ENCODE measurements at places on chromosomes 5 and 9.

- DNase-seq: no peak
Observed at GRCh38 chr9:3490957-3491356, 34.8 kb downstream of the RFX3 start.

- DNase-seq: no peak
Observed at GRCh38 chr5:41427505-41427904, 82.9 kb downstream of the PLCXD3 start.

GRCh38 chr5:140591747-140592372, 27.2 kb downstream of the SLC35A4 start:
- no peak for DNase-seq

GRCh38 chr5:124859556-124860290, 113.3 kb upstream of the ZNF608 start:
- DNase-seq: no peak

- no peak for DNase-seq
Observed at GRCh38 chr9:138038244-138038671, 160.7 kb downstream of the CACNA1B start.

DNA sequence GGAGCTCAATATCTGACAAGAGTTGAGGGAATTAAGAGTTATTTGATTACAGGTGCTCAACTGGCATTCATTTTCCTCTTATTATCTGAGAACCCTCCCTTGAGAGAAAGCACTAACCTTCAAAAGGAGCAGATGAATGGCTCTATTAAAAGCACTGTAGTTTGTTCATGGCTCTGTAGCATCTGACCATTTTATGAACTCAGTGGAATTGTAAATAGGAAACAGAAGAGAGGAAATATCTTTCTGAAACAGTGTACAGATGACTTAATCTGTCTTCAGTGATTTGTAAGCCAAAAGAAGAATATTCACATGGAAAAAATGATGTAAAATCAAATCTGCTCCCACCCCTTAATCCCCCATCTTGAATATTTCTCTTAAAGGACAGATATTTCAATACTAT, 810.4 kb upstream of the GRAMD2B start:
- DNase-seq: no peak

GRCh38 chr9:69186841-69187611, 12.9 kb downstream of the TJP2 start:
- DNase-seq: no peak

GRCh38 chr9:133987446-133987788, 4.7 kb downstream of the VAV2 start:
- DNase-seq: no peak

DNA sequence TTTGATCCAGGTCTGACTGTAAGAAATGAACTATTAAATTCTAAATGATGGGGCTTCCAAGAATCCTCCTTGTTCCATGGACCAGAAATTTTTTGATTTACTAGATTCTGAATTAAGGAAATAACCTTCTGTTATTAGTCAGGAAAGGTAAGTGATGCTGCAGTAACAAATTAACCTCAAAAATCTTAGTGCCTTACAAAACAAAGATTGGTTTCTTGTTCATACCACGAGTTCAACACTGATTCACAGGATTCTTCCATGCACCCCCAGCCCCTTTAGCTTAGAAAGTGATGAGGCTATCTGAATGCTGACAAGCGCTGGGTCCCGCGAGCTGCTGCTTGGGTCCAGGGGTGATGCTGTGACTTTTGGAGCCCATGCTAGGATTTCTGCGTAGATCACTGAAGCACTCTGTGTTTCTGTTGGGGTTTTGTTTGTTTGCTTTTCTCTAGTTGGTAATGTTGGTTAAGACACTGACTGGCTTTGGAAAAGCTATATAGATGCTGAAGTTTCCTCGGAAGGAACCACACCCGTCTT, 52.3 kb downstream of the COL15A1 start:
- no peak for DNase-seq

DNA sequence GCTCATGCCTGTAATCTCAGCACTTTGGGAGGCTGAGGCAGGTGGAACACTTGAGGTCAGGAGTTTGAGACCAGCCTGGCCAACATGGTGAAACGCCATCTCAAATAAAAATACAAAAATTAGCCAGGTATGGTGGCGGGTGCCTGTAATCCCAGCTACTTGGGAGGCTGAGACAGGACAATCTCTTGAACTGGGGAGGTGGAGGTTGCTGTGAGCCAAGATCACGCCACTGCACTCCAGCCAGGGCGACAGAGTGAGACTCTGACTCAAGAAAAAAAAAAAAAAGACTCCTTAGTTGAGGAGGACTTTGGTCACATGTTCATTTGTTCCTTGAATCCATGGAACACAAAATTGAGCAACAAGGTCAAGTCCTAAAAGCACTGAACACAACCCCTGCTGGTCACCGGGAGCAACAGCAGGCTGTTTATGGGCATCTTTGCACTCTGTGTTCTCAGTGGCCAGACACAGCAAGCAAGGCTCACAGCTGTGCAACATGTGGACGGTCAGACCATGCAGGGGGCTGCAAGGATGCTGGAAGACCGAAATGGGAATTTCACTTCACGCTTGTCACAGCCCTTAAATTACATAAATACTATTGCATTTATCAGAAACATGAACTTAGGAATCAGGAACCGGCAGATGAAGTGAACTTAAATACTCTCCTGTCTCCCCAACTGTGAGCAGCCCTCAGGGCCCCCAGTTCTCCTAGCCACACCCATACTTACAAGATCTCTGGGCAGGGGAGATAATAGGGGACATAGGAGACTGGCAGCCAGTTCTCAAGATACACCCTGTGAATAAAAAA, 2.8 kb downstream of the GBGT1 start:
- DNase-seq: no peak

- DNase-seq: no peak
Observed at GRCh38 chr9:129816501-129817435, 7.2 kb downstream of the TOR1A start.

DNA sequence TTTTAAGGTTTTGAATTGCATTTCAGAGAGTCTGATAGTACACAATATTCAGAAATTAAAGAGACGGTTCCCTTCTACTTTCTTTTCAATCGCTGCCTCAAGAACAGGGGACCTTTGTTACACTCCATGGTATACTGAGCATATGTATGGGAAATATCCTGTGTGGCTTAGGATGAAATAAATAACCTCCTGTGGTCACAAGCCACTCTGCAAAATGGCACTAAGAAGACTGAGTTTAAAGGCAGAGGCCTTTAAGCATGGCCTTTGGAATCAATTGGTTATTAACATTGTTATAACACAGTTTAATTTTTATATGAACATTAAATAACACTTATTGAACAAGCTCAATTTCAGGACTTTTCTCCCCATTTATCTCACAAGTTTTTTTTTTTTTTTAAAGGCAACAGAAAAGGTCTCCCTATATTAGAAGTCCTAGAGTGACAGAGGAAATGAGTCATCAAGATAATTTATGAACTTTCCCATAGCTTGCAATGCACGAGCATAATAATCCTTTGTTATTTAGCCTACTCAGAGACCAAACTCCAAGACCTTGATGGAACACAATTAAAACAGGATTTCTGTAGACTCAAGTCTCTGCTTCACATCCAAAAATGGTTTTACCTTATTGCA, 341.9 kb downstream of the TMEM167A start:
- DNase-seq: no peak

DNA sequence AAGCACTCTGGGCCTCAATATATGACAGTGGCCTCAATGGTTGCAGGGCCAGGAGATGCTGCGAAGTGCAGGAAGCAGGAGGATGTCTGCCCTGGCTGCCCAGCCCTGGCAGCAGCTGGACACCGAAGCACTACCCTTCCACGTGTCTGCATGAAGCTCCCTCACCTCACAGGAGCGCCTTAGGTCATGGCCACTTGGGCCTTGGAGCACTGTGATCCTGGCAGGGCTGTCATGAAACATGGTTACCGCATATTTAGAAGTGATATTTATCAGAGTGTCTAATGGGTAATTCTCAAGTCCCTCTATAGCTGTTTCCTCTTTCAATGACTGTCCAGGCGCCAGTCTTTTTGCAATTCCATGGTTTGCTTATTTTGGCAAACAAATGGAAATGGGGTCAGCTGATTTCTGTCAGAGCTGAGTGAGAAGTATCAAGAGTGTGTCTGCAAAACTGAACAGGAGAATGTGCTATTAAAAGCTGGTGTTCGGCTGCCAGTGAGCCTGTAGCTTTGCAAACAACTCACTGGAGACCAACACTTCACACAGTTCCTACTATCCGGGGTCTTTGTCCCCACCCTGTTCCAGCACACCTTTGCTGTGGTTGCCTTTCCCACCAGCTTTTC, 285.9 kb downstream of the KIF4B start:
- no peak for DNase-seq

DNA sequence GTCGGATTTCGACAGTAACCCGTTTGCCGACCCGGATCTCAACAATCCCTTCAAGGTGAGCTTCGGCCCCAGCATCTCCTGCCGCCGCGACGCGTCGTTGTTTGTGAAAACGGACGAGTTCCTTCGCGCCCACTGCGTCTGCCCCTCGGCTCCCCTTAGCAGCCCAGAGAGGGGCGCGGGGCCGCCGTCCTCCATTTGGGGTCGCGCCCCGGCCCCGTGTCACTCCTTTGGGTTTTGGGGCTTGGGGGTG, 182 bp downstream of the SCAMP1 start:
- DNase-seq: no peak

DNA sequence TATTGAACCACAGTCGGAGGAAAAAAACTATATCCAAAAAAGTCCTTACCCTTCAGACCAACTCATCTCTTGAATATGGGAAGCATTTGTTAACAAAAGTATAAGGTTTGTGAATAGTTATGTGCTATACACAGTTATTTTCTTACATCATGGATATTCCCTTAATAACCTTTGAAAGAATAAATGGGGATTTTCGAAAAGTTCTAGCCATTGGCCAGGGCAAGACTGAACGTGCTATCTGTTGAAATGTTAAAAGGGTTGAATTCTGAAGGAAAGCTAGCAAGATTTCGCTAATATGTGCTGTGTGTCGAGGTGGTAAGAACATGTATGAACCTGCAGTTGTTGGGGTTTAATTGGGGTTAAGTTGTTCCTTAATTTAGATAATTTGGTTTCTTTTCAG, 140.8 kb downstream of the SMARCA2 start:
- no peak for DNase-seq

DNA sequence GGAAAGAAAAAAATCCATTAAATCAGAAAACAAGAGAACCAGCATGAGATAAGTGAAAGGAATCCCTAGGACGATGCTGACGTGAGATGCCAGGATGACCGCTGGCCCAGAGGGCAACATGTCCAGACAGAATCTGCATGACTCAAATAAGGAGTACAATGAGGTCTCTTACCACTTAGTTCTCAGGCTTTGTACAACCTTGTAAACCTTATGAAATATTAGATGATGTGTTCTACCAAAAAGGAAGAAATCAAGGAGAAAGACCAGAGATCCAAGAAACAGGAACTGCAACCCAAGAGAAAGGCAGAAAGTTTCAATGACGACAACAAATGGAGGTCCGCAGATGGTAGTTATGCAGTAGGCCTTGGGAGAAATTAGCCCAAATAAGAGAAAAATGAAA, 2.8 kb upstream of the GPR150 start:
- DNase-seq: no peak

DNA sequence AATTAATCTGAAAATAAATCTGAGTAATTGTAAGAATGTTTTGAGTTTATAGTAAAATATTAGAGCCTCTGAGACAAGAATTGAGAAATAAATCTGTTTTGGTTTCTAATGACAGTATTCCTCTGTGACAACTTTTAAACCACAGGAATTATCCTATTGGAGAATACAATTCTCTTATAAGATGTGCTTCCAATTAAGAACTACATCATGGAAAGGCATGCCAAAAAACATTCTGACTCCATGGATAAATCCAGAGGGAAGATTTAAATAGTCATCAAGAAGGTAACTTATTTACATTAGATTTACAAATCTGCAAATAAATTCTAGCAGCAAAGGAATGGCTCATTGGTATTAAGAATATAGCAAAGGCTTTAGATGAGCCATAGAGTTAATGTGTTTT, 178.3 kb upstream of the ACOT12 start:
- no peak for DNase-seq

DNA sequence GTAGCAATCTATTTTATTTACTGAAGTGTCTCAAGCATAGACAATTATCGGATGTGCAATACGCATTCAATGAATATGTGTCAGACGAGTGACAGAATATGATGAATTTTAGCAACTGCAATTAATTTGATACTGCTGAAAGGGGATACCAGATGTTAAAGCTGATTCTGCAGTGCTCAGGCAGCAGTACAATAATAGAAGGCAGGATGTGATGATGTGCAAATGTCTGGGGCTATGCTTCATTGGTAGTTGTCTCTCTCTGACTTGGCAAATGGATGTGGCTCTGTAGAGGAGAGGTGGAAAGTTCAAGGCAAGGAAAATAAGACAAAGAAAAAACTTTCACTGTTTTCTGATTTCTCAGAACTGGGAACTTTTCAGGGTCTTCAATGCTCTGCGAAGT, 721.2 kb downstream of the CDH18 start:
- no peak for DNase-seq

- no peak for DNase-seq
Observed at GRCh38 chr9:96293498-96294158, 8.3 kb downstream of the HSD17B3 start.

DNA sequence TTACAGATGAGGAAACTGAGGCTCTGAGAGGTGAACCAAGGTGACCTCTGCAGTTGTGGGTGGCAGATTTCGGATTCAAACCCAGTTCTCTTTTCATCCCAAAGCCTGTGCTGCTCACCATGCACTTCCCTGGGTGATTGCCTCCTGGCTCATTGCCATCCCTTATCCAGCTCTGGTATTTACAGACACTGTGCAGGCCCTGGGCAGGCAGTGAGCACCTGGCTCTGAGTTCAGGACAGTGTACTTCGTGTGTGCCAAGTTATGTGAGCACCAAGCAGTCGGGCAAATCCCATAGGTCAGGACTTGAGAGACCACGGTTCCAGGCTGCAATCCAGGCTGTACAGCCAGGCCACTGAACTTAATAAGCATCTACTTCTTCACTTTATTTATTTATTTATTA, 1.4 kb downstream of the LRSAM1 start:
- DNase-seq: no peak

- DNase-seq: no peak
Observed at GRCh38 chr5:153896701-153897100, 142.0 kb downstream of the FAM114A2 start.

DNA sequence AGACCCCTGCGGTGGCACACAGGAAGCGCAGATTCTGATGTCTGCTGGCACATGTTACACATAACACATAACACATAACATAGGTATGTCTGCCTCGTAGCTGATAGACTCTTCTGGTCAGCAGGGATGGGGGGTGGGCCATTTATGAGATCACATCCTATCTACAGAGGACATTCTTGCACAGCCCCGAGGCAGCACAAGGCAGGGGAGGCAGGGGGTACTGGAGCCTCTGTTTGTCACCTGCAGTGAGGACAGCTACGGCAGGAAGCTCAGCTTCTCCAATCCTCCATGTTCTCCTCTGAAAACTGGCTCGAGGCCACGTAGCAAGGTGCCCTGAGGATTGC, 16.7 kb upstream of the MED10 start:
- no peak for DNase-seq

DNA sequence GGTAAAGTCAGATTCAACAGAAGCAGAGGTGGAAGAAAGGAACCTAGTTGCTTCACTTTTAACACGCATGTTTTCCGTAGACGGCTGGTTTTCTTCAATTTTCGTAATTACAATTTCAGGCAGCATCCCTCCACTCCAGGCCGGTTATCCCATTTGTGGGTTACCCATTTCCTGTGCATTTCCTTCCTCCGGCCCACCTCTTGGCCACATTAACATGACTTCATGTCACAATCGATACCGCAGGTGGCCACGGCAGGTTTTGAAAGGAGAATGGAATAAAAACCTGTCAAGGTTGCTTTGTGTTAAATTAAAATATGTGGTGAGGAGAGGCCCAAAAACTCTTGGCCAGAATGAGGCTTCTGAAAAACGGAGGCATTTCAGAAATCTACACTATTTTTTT, 130.2 kb downstream of the PCSK5 start:
- no peak for DNase-seq

GRCh38 chr5:133244242-133244641, 192.4 kb downstream of the HSPA4 start:
- DNase-seq: no peak

Data from urinary bladder (tissue), 4 donors.